GM12878 (cell line): ENCODE measurements at places on chromosomes 2 and 18. TPM values are rescaled to one million over a fixed set of nuclear protein-coding genes. Genes with fewer than 3 reads are reported as not detected.

- peaks cover 5% of the 10 kb centered on the region for H3K4me1 ChIP-seq
- no peak overlapping the region for H3K27ac ChIP-seq
- DNase-seq: peak; percentile 25
These were observed 110.1 kb downstream of the RGPD3 start for GRCh38 chr2:106358081-106358480.

DNA sequence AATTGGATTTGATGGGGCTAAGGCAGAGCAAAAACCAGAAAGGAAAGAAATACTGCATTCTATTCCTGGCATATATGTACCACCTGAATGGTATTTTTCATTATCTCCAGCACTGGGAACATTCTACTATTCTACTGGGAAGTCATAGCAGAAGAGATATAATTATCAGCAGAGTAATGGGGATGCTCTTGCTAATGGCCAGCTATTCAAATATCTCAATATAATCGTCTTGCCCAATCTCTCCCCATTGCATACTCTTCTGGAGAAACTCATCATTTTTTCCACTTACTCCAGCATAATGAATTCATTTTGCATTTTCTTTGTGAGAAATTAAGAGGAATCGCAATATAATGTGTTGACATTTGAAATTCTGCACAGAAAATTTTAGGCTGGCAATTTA, 1794.7 kb upstream of the PIK3C3 start:
- H3K36me3 ChIP-seq: no peaks in the 10 kb centered on the region
- H3K27ac ChIP-seq: no peak overlapping the region
- no peaks in the 10 kb centered on the region for H3K4me1 ChIP-seq
- H3K4me3 ChIP-seq: no peak overlapping the region

DNA sequence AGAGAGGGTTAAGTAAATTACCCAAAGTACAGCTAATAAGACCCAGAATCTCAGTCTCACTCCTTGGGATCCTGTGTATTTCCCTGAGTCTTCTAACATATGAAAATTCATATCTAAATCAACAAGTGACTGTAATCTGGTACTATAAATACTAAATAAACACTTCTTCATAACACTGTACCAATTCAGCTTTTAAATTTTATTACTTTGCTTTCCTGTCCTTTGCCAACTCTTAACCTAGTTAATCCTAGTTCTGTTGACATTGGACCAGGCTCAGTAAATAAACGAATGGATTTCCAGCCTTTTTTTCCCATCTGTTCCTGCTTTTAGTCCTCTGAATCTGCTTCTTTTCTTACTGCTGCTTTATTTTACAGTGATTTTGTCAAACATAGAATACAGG, 13.8 kb downstream of the MRPL35 start:
- H3K27ac ChIP-seq: no peak overlapping the region
- H3K36me3 ChIP-seq: peaks cover 9% of the 10 kb centered on the region
- no peak for DNase-seq
- H3K27me3 ChIP-seq: no peaks in the 10 kb centered on the region
- no peak overlapping the region for H3K4me3 ChIP-seq
- H3K4me1 ChIP-seq: peaks cover 3% of the 10 kb centered on the region; the same call in 1 of the 2 replicates

DNA sequence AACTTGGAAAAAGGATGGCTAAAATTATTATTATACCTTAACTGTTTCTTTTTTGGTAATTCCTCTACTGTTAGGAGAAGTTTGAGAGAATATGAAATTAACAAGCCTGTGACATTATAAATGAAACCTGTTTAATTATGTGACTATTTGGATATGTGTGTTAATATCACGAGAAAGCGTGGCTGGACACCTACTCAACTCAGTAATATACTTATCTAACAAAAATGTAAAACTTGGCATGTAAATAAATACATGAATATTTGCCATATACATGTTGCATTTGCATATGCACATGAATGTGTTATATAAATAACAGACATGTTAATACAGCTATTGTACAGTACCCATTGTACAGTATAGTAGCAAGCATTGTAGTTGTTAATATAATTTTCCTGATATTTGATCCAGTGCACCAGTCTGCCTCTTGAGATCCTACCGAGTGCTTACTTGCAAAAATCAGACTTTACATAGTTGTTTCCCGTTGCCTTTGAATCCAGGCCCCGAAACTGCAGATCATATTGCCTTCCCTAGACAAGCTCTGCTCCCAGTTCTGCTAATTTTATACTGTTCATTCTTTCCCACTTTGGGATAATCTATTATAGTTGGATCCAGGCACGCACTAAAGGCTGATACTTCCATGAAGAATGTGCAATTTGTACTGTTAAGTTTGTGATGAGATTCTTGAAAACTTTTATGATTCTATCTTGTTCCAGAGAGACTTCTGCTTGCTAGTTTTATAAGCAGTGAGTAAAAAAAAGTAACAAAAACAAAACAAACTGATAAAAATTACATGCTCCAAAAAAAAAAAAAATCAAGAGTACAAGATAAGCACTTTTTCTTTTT, 395.6 kb downstream of the ARHGAP15 start:
- DNase-seq: no peak
- H3K36me3 ChIP-seq: no peaks in the 10 kb centered on the region
- H3K27me3 ChIP-seq: no peaks in the 10 kb centered on the region
- no peaks in the 10 kb centered on the region for H3K4me1 ChIP-seq
- no peak overlapping the region for H3K27ac ChIP-seq

DNA sequence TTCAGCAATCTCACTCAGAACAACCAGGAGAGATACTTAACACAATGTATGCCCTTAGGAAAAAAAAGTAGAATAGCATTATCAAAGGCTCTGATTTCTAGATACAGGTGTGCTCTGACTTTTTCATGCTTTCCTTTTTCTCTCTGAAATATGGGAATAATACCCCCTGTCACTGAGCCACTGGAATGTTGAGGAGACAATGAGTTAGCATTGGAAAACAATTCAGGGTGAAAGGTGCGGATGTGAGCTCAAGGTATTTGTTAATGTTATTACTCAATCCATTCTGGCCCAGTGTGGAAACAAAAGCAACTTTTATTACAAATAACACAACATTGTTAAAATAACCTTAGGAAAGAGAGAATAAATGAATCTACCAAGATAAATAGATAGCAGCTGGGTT, 228.0 kb downstream of the IKZF2 start:
- H3K27me3 ChIP-seq: no peaks in the 10 kb centered on the region
- H3K4me1 ChIP-seq: no peaks in the 10 kb centered on the region
- DNase-seq: no peak
- H3K36me3 ChIP-seq: no peaks in the 10 kb centered on the region
- H3K4me3 ChIP-seq: no peak overlapping the region
- H3K27ac ChIP-seq: no peak overlapping the region

The TMEM178A gene
- polyA plus RNA-seq: not detected in 2 replicates

The DHRS9 gene
- polyA plus RNA-seq: not detected in 2 replicates
